ENCODE measurements at places on chromosomes 4 and X.

DNA sequence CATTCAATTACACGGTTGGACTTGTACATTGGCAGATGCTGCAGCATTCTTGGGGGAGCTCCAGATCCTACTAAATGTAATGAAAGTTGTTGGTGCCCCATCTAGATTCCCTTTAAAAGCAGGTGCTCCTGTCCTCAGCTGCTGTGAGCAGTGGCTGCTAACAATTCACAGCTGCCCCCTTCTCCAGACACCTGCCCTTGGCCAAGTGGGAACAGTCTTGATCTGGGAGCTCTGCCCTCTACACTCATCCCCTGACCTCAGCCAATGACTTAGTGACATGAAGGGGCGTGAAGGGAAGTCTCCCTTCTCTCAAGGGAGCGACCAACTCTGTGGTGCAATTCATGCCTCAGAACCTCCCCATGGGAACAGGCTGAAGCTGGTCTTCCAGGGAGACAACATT is 125.7 kb downstream of the EIF4E start:
- DNase-seq, result no peak

- peak; percentile 62 for DNase-seq
Observed at GRCh38 chrX:40175511-40176350, 78.0 kb upstream of the BCOR start.

DNA sequence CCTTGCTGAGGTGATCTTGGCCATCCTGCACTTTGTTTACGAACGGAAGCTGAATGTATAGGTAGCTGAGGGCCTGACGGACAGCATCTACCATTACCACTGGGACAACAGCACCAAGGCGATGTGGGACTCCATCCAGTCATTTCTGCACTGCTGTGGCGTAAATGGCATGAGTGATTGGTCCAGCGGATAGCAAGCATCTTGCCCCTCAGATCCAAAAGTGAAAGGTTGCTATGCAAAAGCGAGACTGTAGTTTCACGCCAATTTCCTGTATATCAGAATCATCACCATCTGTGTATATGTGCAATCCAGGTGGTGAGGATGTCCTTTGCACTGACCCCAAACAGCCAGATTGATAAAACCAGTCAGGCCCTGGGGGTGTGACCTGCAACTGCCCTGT is 4.2 kb upstream of the PYURF start:
- no peak for DNase-seq

DNA sequence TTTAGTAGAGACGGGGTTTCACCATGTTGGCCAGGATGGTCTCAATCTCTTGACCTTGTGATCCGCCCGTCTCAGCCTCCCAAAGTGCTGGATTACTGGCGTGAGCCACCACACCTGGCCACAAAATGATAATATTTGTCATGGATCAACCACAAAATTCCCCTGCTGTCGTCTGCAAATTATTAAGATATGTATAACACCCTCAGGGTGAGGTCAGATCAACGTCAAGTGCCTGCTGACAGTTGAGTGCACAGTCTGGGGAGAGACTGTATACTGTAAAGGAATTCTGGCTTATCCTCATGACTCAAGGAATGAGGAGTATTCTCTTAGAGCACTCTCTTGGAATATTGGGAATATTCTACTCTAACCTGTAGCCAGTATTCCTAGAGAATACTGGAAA is 11.2 kb downstream of the EPGN start:
- no peak for DNase-seq

GRCh38 chr4:166014411-166014810 is 141.4 kb downstream of the TLL1 start:
- no peak for DNase-seq

DNA sequence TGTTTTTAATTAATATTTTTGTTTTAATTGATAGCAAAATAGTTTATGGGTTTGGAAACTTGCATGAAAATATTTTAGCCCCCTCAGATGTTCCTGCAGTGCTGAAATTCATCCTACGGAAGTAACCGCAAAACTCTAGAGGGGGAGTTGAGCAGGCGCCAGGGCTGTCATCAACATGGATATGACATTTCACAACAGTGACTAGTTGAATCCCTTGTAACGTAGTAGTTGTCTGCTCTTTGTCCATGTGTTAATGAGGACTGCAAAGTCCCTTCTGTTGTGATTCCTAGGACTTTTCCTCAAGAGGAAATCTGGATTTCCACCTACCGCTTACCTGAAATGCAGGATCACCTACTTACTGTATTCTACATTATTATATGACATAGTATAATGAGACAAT is 40.4 kb downstream of the MAP7D3 start:
- no peak for DNase-seq

DNA sequence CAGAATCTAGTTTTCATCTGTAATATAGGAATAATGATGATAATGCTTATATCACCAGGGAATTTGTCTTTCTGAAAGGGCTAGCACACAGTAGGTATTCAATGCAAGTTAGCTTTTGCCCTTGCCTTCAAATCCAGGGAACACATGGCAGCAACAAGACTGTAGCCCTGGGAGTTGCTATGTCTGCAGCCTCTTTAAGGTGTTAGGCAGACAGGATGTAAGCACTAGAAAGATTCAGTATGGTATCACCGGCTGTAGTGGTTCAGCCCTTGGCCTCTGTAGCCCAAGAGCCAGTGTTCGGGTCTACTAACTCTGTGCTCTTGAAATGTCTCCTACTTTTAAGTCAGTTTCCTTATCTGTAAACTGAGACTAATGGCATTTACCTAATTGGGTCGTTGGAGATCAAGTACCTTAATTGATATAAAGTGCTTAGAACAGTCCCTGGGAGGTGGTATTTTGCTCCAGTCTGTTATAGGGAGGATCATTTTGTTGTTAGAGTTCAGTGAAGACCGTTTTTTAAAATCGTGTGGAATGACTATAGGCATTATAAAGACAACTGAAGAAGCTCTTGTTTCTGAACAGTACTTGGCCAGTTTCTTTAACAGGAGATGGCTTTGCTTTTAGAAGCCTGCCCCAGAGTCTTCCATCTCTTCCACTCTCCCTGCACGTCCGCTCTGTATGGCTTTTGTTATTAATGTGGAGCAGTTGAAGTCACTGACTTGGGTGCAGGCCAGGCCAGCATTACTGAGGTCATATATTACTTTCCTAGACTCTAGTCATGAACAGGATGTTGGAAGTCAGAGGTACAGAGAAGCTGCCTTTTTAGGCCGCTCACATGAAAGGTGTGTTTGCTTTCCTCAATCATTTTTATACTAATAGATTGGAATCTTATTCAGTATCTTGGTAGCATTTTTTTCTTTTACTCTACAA is 44.8 kb downstream of the GAB1 start:
- DNase-seq, result no peak
